ENCODE measurements at places on chromosomes 5 and 9.

DNA sequence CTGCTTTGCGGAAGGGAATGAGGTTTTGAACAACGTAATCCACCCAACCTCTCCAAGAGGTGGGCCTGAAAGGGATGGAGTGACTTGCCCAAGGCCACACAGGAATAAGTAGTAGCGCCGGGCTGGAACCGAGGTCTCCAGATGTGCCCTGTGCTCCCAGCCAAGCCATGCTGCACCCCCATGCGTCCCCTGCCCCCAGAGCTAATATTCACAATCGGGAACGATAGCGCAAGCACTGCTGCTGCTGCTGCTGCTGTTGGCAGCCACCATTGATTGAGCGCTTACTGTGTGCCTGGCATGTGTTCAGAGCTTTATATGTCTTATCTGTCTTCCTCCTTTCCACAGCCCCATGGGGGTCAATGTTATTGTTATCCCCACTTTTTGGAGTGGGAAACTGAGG is 43.9 kb downstream of the AMBP start:
- H3K27ac ChIP-seq, result no peak overlapping the region
- no peaks in the 10 kb centered on the region for H3K36me3 ChIP-seq
- no peak overlapping the region for H3K4me3 ChIP-seq
- no peak for DNase-seq

DNA sequence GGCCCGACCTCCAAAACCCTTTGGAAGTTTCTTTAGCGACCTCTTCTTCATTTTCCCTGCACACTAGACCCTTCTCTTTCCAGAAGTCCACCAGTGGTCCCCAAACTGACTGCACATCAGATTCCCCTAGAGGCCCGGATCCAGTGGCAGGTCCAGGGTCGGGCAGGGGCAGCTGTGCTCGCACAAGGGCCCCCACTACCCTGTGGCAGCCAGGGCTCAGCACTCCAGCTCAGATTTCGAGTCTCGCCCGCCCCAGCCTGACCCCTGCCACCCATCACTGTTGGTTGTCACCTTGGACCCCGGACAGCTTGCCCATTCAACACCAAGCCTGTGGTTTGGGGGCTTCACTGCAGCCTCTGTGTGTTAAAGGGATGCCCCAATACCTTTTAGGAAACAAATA is 7.8 kb upstream of the ZDHHC12 start:
- no peaks in the 10 kb centered on the region for H3K27me3 ChIP-seq
- no peak overlapping the region for H3K27ac ChIP-seq
- peaks cover 1% of the 10 kb centered on the region for H3K4me1 ChIP-seq
- no peak for DNase-seq
- no peak overlapping the region for H3K4me3 ChIP-seq

DNA sequence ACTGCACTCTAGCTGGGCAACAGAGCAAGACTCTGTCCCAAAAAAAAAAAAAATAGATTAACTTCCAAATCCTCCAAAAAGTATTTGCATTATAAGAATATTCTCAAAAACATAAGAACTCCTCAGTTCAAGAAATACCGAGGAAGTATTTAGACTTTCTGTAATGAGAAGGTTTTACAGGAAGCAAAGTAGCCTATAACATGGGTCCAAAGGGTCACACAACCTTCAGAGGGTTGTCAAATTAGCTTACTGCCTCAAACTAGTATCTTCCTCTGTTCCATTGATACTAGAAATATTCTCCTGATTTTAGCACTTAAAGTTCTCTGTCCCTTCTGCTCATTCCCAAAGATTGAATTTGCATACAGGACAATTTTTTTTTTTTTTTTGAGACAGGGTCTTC is 121.9 kb downstream of the INVS start:
- H3K4me3 ChIP-seq, result no peak overlapping the region
- no peaks in the 10 kb centered on the region for H3K36me3 ChIP-seq
- no peaks in the 10 kb centered on the region for H3K4me1 ChIP-seq
- no peaks in the 10 kb centered on the region for H3K27me3 ChIP-seq
- H3K27ac ChIP-seq, result no peak overlapping the region

- no peaks in the 10 kb centered on the region for H3K36me3 ChIP-seq
- DNase-seq, result no peak
- no peak overlapping the region for H3K27ac ChIP-seq
- peaks cover 2% of the 10 kb centered on the region for H3K4me1 ChIP-seq
- H3K27me3 ChIP-seq, result no peaks in the 10 kb centered on the region
- H3K4me3 ChIP-seq, result peak overlapping the region; percentile 70
Measured at GRCh38 chr5:151081431-151082281, 822 bp upstream of the TNIP1 start.

GRCh38 chr5:161410640-161411039 is 135.9 kb downstream of the GABRB2 start:
- no peak overlapping the region for H3K27ac ChIP-seq
- no peak for DNase-seq
- H3K36me3 ChIP-seq, result no peaks in the 10 kb centered on the region
- no peak overlapping the region for H3K4me3 ChIP-seq
- no peaks in the 10 kb centered on the region for H3K27me3 ChIP-seq

DNA sequence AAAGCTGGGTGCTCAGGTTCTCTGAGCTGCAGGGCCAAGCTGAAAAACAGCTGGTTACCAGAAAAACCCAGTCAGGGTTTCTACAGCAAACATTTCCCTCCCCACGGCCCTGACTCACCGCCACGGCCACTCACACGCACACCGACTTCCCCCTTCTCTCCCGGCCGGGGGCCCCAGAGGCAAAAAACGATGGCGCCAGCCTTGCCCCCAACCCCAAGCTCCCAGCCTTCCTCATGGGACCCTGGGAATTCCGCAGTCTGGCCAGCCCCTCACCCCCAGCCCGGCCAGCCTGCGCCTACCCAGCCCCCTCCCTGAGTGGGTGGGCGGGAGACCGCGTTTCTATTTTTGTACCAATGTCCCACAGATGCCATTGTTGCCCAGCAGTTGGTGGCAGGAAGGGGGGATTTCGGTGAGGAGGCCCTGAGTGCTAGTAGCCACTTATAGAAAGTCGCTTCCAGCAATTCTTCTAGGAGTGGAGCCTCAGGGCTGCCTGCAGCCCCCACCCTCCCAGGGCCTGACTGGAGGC is 18.4 kb downstream of the ENG start:
- H3K36me3 ChIP-seq, result no peaks in the 10 kb centered on the region
- no peak overlapping the region for H3K4me3 ChIP-seq
- no peak overlapping the region for H3K27ac ChIP-seq
- no peaks in the 10 kb centered on the region for H3K27me3 ChIP-seq

DNA sequence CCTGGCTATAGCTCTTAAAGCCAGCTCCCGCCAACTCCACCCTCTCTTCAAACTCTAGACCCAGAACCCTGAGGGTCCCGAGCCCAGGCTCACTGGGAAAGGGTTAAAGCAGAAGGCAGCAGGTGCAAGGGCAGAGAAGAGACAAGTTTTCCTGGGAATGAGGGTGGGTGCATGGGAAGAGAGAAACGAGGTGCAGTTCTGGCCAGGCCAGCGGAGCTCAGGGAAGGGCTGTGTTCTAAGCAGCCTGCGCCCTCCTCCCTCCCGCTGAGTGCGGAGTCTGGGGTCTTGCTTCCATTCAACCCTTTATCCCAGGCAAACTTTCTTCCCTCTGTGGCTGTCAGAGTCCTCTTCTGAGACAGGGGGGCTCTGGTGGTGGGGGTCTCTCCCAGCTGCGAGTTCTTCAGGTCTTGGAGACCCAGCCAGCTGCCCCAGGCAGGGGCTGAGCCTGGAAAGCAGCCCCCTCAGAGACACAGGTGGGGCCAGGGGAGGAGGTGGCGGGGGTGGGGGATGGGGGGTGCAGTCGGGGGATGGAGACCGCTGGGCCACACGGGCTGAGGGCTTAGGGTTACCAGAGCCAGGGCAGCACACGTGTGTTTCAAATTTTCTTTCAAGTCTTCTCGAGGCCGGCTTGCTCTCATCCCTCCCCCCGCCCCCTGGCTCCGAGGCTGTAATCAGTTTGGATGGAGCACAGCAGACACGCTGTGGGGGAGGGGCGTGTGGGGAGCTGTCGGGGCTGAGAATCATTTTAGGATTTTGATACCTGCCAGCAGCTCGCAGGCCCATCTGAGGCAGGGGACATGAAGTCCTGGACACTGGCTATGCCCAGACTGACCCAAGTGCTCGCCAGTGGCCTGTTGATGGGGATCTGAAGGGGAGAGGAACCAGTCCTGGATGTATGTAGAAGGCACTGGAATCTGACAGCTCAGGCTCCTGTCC is 169.6 kb upstream of the SMIM23 start:
- no peak overlapping the region for H3K4me3 ChIP-seq
- H3K27me3 ChIP-seq, result peaks cover 11% of the 10 kb centered on the region
- H3K36me3 ChIP-seq, result no peaks in the 10 kb centered on the region
- H3K4me1 ChIP-seq, result peaks cover 6% of the 10 kb centered on the region
- no peak for DNase-seq
- no peak overlapping the region for H3K27ac ChIP-seq

DNA sequence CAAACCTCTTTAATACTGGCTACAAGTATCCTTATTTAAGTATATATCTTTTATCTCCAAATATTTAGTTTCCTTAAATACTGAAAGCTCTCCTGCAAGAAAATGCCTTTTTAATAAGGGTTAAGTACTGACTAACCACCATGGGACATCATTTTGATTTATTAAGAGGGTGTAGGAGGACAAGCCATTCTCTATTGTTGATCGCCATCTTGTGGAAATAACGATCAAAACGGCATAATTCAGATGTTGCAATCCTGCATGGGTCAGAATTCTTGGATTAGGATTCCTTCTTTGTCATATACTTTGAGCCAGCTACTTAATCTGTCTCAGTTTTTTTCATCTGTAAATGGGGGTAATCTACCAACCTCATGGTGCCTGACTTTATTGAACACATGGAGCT is 28.7 kb upstream of the C5orf46 start:
- no peaks in the 10 kb centered on the region for H3K36me3 ChIP-seq
- H3K4me1 ChIP-seq, result no peaks in the 10 kb centered on the region
- H3K27me3 ChIP-seq, result no peaks in the 10 kb centered on the region
- H3K4me3 ChIP-seq, result no peak overlapping the region
- peak; percentile 37 for DNase-seq

GRCh38 chr5:143707806-143708205 is 104.2 kb upstream of the HMHB1 start:
- no peaks in the 10 kb centered on the region for H3K4me1 ChIP-seq
- H3K36me3 ChIP-seq, result no peaks in the 10 kb centered on the region
- no peak overlapping the region for H3K27ac ChIP-seq
- DNase-seq, result no peak

GRCh38 chr9:70133253-70134208 is 89.9 kb downstream of the MAMDC2 start:
- H3K4me3 ChIP-seq, result no peak overlapping the region
- no peak for DNase-seq
- no peaks in the 10 kb centered on the region for H3K4me1 ChIP-seq
- no peaks in the 10 kb centered on the region for H3K27me3 ChIP-seq

DNA sequence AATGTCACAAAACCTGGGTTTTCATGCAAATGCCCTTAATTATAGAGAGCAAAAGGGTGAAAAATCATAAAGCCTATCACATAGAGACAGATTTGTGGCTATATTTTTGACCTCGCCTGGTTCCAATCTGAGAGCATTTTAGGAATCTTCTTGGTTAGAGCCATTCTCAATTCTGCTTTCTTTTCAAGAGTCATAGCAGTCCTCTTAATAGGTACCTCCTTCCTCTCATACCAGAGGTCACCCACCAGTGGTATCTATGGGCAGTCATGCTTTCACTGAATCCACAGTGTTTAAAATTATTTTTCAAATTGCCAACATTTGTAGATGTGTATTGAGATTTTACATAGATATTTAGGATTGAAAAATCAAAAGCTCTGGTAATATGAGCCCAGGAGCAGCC is 215.5 kb downstream of the DAB2IP start:
- H3K27ac ChIP-seq, result no peak overlapping the region
- no peaks in the 10 kb centered on the region for H3K36me3 ChIP-seq
- H3K4me1 ChIP-seq, result peaks cover 9% of the 10 kb centered on the region
- H3K27me3 ChIP-seq, result no peaks in the 10 kb centered on the region
- DNase-seq, result no peak
- H3K4me3 ChIP-seq, result no peak overlapping the region

DNA sequence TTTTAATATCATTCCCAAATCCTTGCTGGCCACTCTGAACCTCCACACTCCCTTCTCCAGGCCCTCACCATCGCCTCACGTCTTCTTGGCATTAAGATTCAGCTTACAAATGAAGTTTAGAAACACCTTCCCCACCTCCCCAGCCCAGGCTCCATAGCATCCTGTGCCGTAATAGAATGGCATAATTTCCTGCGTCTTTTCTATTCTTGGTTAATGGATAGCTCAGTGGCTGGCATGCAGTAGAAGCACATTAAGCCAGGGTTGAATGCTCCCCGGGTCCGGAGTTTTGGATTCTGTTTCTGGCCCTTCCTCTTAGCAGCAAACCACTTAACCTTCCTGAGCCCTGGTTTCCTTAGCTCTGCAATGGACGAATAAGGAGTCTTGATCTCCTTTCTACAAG is 13.8 kb downstream of the WWC1 start:
- no peaks in the 10 kb centered on the region for H3K36me3 ChIP-seq
- H3K27ac ChIP-seq, result no peak overlapping the region
- H3K27me3 ChIP-seq, result no peaks in the 10 kb centered on the region
- no peak for DNase-seq

- no peak overlapping the region for H3K4me3 ChIP-seq
- H3K27me3 ChIP-seq, result no peaks in the 10 kb centered on the region
- peaks cover 4% of the 10 kb centered on the region for H3K4me1 ChIP-seq
- no peak for DNase-seq
Measured at GRCh38 chr5:141960018-141960417, 2.0 kb upstream of the PCDH12 start.

DNA sequence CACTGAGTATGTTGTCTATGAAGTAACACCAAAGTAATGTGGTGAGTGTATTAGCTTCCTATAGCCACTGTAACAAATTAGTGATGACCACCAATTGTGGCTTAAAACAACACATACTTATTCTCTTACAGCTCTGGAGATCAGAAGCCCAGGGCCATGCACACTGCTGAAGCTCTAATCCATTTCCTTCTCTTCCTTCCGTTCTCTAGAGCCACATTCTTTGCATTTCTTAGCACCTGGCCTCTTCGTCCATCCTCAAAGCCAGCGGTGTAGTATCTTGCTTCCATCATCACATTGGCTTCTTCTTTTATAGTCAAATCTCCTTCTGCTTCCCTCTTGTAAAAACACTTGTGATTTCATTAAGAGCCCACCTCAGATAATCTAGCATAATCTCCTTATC is 230.3 kb upstream of the RFX3 start:
- H3K4me3 ChIP-seq, result no peak overlapping the region
- no peak for DNase-seq
- peaks cover 2% of the 10 kb centered on the region for H3K4me1 ChIP-seq
- no peaks in the 10 kb centered on the region for H3K27me3 ChIP-seq
- H3K27ac ChIP-seq, result no peak overlapping the region

GRCh38 chr9:128067645-128068385 is at the start of gene SLC25A25:
Gene SLC25A25, plus strand, starts transcription at chr9:128068232. Its CDS starts 88 bp downstream, at chr9:128068320.
- peaks cover 8% of the 10 kb centered on the region for H3K4me1 ChIP-seq
- H3K36me3 ChIP-seq, result no peaks in the 10 kb centered on the region
- no peak within 1 kb of the TSS for H3K27ac ChIP-seq
- DNase-seq, result peak; percentile 98

DNA sequence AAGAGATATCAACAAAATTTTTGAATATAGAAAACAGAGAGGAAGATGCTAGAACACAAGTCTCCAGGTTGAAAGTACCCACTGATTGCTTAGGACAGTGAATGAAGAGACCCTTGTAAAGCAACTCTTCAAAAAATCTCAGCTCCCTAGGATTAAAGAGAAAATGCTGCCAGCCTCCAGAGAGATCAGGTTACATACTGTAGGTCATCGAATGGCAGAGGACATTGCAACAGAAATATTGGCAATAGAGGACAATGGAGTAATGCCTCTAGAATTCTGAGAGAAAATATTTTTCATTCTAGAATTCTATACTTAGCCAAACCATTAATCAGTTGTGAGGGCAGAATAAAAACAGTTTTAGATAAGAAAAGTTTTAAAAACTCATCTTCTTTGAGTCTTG is 43.1 kb upstream of the ELL2 start:
- no peaks in the 10 kb centered on the region for H3K27me3 ChIP-seq
- H3K27ac ChIP-seq, result no peak overlapping the region
- no peak overlapping the region for H3K4me3 ChIP-seq
- no peaks in the 10 kb centered on the region for H3K4me1 ChIP-seq
- no peak for DNase-seq
